ENCODE measurements at places on chromosomes 5 and 9. TPM values are rescaled to one million over a fixed set of nuclear protein-coding genes. Genes with fewer than 3 reads are reported as not detected.

ADAM19 gene
- 15.2 TPM for total RNA-seq

SPATA9 gene
- total RNA-seq, result not detected

GPX8 gene
- 40.4 TPM for total RNA-seq

LECT2 gene
- not detected for total RNA-seq

JAKMIP2 gene
- 0.19 TPM for total RNA-seq

ZNF346 gene
- total RNA-seq, result 13.4 TPM

PRRX2 gene
- total RNA-seq, result not detected

NR6A1 gene
- total RNA-seq, result 0.47 TPM

Measured in hair follicular keratinocyte (primary cell).